ENCODE measurements at places on chromosomes 7 and 10.

DNA sequence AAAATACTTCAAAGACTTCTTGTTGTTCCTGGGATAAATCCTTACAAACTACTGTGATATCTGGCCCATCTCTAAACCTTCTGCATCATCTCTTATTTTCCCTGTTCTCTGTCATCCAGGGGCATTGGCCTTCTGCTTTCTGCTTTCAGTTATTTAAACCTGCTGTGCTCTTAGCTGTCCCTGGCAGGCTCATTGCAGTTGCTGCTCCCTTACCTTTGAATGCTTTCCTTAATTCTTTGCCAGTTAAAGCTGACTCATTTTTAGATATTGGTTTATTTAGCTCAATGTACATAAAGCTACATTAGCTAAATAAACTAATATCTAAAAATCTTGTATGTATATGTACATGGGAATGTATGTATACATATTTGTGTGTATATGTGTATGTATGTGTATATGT is 40.6 kb upstream of the CD36 start:
- DNase-seq, result no peak

DNA sequence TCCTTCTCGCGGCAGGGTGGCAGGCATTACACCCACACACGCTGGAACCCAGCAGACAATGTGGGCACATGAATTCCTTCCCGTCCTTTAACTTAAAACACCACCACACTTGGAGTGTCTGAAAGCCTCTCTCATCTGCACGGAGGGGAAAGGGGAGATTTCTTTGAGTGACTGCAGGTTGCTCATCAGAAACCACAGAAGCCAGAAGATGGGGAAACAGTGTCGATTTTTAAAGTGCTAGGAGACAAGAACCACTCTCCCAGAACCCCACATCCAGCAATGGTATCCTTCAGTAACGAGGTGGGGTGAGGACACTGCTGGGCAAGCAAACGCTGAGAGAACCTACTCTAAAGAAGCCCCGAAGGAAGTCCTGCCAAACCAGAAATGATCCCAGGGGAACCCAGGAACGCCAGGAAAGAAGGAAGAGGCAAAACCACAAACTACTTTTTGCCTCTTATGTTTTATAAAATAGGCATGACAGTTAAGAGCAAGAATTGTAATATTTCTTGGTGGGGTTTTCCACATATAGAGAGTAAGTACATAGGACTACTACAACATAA is 254.3 kb downstream of the ELFN1 start:
- DNase-seq, result no peak

- DNase-seq, result no peak
These were observed 9.5 kb downstream of the ATOH7 start for GRCh38 chr10:68222391-68222790.

GRCh38 chr7:157807510-157807909 is 470.7 kb downstream of the DNAJB6 start:
- no peak for DNase-seq
